ENCODE measurements at places on chromosomes 2 and 18.

DNA sequence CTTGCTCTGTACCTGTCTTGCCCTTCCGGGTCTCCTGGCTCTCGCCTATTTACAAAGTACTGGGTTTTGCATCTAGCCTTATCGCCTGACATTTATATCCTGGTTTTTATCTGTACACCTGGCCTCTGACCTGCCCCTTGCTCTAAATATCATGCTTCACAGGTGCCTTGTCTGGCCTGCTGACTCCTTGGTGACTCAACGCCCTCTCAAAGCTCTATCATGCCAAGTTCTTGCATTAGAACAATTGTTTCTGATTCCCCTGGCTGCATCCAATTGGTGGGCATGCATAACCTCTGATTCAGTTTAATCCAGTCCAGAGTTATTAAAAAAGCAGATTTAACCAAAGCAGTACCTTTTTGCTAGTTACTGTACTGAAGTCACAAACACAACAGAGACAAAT lies 113.9 kb upstream of the CCDC68 start:
- no peak for DNase-seq

DNA sequence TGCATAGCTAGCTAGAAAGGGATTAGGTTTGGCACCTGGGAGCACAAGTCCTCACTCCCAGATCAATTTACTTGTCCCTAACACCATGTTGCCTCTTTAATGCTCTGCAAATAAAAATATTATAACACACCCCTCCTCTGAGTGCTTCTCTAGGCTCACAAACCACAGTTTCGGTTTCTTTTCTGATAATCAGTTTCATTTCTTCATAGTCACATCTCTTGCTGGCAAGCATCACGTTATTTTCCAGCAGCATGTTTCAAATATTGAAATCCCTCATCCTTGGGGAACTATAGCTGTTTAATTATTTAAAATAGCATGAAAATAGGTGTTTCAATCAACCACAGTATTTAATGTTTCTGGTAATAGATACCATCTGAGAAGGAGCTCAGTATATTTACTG lies 13.9 kb upstream of the SMCHD1 start:
- DNase-seq = no peak

DNA sequence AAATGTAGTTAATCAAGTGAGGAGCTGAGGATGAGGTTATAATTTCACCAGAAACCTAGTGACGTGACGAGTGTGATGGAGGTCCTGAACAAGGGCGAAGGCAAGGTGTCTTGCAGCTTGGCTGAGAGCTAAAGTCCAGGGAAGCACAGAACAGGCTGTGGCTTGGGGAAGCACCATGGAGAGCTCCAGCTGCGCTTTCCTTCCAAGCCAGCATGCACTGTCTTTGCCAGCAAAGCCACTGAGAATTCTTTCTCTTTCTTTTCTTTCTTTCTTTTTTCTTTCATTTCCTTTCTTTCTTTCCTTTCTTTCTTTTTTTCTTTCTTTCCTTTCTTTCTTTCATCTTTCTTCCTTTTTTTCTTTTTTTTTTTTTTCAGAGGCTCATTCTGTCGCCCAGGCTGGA lies 239.3 kb downstream of the FBXO15 start:
- DNase-seq = no peak

GRCh38 chr18:77433076-77433475 lies 183.4 kb downstream of the GALR1 start:
- no peak for DNase-seq

- DNase-seq = no peak
These were observed 226.2 kb downstream of the MC4R start for GRCh38 chr18:60146220-60146960.

DNA sequence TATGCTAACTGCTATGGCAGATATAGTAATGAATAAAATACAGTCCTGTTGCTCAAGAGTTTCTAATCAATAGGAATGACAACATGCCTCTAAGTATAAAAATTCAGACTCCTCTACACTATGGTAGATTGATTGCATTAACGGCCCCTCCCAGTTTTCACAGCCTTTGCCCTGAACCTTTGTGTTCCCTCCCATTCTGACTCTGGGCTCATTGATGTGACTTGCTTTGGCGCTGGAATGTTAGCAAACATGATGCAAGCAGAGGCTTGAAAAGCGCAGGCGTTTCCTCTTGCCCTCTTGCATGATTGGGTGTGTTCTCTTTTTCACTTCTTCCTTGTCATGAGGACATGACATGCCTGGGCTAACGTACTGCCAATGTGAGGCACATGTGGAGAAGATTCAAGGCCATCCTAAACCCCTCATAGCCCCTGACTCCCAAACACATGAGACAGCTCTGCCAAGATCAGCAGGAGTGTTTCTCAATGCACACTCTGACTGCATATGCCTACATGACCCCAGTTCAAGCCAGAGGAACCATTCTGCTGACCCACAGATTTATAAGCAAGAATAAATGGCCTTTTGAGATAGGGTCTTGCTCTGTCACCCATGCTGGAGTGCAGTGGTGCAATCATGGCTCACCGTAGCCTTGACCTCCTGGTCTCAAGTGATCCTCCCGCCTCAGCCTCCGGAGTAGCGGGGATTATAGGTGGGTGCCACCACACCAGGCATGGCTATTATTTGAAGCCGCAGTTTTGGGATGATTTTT lies 49.7 kb upstream of the CD28 start:
- no peak for DNase-seq

- no peak for DNase-seq
These were observed 216.5 kb downstream of the DYSF start for GRCh38 chr2:71669628-71670429.

DNA sequence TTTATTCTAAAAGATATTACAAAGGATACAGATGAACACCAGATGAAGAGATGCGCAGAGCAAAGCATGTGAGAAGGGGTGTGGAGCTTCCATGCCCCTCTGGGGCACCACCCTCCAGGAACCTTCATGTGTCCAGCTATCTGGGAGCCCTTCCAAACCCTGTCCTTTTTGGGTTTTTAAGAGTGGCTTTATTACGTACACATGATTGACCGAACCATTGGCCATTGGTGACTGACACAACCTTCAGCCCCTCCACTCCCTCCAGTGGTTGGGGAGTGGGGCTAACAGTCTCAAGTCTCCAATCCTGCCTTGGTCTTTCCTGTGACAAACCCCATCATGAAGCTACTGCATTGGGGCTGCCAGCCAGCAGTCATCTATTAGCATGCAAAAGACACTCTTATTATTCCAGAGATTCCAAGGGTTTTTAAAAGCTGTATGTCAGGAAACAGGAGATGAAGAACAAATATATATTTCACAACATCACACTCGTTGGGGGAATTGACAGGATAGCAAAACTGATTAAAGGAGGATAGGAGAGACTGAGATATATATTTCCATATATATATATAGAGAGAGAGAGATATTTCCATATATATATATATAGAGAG lies 19.4 kb downstream of the IL1B start:
- DNase-seq = no peak

DNA sequence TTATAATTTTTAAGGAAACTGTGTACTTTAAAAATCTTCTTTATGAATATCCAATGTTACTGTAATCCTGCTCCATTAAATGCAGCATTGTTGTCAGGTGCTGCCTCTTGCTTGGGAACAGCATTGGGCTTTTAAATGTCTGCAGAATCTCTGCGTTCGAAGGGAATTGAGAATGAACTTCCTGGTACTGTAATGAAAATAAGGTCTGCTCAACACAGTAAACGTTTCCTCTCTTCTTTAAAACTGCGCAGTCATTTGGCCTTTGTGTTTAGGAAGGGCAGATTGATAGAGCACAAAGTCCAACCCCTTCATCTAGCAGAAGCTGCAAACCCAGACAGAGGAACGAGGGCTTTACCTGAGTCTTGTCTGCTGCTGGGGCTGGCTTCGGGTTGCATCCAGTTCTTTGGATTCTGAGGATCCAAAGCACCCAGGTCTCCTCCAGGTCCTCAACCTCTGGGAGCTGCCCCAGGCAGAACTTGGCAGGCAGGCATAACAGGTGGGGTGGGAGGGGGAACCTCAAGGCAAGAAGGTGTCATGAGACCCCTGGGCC lies 104.5 kb downstream of the UGGT1 start:
- no peak for DNase-seq

DNA sequence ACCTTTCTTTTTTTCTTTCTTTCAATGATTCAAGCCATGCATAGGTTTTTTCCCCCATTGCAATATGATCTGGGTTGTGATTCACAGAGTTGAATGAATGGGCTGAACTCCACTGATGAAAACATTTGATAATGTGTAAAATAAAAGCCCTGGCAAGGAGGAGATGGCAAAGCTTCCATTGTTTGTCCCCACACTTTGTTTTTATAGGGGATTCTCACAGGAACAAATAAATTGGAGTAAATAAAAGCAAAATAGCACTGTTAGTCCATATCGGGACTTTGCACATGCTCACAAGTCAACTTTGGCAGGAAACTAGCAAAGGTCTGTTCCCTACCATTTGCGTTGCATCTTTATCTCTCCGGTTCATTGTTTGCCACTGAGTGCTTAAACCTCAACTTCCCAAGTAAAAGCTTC lies 55.7 kb downstream of the MEIS1 start:
- no peak for DNase-seq

- no peak for DNase-seq
These were observed 11.4 kb upstream of the KCNJ13 start for GRCh38 chr2:232787806-232788205.

DNA sequence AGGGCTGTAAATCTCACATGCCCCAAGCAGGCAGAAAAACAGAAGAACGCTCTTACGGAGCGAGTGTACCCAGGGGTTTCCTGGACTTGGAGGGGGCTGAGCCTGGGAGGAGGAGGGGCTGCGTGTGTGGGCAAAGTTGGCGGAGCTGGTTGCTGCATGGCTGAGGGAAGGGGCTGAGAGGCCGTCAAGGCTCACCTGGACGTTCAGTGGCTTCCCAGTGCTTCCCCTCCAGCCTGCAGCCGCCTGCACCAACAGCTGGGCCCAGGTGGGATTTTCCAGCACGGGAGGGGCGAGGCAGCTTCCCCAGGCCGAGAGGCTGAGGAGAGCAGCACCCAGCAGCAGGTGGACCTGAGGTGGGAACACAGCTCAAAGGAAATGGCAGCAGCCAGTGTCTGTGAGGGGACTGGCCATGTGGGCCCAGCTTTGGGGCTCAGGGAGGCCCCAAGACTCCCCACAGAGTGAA lies 70.6 kb upstream of the CTDP1 start:
- no peak for DNase-seq

- DNase-seq = no peak
These were observed 446.5 kb upstream of the ACVR2A start for GRCh38 chr2:147398301-147398700.

- DNase-seq = no peak
These were observed 58.7 kb upstream of the SP3 start for GRCh38 chr2:174023591-174024523.

DNA sequence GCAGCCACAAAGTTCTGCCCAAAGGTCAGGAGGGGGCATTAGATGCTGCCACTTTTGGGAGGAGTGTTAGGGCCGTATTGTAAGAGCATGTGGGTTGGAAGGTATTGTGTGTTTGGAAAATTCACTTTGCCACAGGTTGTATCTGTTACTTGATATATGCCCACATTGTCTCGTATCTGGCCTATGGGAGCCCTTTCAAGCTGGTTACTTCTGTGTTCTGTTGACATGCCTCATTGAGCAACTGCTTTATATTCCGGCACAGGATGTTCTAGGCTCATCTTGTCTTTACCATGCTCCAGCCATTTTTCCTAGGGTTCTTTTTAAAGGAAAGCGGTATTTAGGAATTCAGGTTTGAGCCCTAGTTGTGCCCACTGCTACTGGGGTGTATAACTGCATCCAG lies 6.0 kb downstream of the ADNP2 start:
- DNase-seq = no peak

DNA sequence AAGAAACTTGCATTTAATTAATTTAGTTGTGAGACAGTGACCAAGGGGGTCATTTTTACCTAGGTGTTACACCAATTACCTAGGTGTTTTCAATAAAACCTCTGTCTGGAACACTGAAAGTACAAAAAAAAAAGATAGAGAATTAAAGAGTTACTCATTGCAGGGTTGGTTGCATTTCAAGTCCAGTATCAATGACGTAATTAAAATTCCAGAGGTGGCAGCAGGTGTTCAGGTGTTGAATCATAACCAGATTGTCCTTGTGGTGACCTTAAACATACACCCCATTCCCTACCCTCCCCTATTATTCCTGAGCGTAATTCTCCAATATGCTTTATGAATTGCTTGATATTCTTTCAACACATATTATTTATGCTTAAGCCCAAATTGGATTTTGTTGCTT lies 352.0 kb upstream of the SLC8A1 start:
- no peak for DNase-seq

DNA sequence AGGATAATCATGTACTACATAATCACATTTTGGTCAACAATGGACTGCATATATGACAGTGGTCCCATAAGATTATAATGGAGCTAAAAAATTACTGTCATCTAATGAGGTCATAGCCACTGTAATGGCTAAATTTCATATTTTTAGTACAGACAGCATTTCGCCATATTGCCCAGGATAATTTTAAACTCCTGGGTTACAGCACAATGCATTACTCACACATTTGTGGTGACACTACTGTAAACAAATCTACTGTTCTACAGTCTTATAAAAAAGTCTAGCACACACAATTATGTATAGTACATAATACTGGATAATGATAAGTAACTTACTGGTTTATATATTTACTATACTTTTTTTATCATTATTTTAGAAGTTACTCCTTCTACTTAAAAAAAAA lies 12.8 kb downstream of the EIF2AK2 start:
- no peak for DNase-seq

DNA sequence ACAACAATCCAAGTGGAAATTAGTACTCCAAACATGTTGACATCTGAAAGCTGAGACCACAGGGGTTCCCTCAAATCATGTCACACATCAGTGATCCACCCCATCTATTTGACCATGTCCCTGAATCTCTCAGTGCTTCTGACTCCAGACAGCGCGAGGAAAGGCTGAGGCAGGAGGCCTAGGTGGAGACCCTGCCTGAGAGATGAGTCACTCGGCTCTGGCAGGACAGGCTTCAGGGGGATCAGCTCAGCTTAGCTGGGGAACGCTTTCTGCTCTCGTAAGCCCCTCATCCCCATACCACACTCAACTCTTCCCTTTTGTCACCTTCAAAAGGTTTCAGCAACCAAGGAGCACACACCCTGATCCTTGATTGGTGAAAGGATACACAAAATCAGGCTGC lies 5.8 kb upstream of the FAM228A start:
- DNase-seq = no peak

GRCh38 chr2:71614976-71615766 lies 161.8 kb downstream of the DYSF start:
- DNase-seq = no peak

GRCh38 chr18:29962579-29962978 lies 1080.0 kb downstream of the DSC3 start:
- no peak for DNase-seq

DNA sequence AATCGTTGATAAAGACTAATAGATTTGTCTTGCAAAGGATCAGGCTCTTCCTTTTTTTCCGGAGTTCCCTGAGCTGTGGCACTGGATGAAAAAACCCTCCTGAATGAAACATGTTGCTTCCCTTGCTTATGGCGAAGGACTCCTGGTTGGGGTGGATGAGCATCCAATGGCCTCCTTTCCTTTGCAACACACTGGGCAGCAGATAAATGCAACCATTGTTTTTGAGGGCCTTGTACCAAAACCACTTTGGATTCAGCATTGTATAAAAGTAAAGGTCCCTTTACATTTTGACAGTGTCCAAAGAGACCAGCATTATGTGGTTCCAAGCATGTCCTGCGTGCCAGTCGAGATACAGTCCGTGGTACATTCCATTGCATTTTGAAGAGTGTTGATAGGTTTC lies 44.7 kb downstream of the FAM210A start:
- no peak for DNase-seq
